Omental fat pad (tissue), 4 donors: ENCODE measurements at places on chromosomes 2 and 18.

DNA sequence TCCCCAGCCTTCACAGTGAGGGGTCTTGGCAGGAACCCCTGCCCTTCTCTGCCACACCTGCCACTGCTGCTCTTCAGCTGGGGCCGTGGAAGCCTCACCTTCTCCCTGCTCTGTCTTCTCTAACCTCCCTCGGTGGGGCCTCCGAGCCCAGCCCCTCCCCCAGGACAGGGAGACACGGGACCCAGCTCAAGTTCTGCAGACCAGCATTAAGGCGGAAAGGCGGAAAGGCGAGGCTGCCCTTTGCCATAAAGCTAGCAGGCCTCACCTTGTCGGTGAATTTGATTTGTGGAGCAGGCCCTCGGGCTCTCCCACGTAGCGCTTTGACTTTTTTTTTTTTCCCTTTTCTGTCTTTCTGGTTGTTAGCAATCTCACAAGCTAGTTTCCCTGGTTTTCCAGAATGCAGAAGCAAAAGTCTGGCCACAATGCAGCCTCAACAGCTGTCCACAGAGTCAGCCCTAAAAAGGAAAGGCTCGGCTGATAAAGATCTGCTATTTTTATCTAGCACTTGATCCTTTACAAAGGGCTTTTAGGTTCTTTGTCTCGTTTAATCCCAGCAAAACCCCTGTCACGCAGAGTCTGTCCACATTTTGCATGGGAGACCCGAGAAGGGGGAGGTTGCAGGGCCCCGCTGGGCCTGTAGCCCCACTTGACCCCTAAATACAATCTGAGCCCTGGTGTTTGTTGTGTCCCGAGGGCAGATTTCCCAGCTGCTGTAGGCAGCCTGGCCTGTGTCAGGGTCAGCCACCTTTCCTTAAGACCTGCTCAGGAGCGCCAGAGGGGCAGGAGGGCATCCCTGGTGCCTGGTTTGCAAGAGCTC is 6.0 kb downstream of the ITM2C start:
- DNase-seq: no peak

DNA sequence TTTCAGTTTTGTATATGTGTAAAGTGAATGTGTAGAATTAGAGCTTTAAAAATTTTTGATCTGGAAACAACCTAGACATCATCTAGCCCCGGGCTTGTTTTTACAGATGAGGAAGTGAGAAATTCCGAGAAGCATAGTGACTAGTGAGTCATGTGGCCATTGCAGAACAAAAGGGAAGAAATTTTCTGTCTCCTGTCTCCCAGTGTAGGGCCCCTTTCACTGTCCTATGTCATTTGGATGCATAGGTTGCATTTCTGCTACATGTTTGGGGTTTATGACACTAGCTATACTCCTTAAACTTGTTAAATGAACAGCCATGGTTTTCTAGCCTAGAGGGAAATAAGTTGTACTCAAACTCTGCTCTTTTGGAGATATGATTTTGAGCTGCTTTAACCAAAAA is 84.6 kb downstream of the PLCL1 start:
- DNase-seq: no peak

DNA sequence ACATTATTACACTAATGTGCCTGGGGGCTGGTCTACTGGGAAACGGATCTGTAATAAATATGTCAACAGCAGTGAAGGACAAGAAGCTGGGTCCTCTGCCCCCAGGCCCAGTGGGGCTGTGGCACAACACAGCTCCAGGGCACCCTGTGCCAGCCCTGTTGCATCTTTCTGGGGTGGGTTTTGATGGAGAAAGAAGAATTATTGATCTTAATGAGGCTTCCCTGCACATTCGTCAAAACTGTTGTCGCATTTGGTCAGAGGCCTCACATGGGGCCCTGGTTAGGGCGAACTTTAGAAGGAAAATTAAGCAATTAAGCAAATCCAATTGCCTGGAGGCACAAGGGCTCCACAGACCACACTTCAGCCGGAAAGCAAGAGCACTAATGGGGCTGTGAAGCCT is 30.0 kb upstream of the TWIST2 start:
- no peak for DNase-seq

DNA sequence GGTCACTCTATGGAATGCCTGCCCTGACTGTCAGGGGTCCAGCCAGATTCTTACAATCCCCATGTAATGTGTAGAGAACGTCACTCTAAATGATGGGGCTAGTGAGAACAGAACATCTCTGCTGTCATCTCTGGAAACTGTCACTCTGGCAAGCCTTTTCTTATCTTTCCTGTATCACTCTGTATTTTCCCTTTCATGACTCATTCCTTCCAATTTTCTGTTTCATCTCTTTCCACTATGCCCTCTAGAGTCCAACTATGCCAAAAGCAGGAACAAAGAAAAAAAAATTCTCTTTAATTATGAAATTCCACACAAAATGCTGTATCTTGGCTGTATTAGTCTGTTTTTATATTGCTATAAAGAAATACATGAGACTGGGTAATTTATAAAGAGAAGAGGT is 608.8 kb downstream of the ADCYAP1 start:
- DNase-seq: no peak

DNA sequence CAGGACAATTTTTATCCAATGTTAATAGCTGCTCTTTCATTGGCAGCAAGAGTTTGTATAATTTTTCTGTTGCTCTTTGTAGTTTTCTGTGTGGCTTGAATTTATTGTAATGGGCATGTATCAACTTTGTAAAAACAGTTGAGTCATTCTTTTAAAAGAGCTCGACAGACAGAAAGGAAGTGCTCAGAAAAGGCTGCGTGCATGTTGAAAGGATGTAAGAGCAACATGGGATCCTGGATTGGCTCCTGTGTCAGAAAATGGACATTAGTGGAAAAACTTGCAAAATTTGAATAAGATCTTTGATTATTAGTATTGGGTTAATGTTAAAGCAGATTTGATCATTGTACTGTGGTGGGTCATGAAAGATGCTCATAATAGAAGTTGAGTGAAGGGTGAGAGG is 93.3 kb upstream of the CDC42EP3 start:
- DNase-seq: no peak

GRCh38 chr2:202822411-202822810 is 49.2 kb downstream of the ICA1L start:
- DNase-seq: no peak
